ENCODE measurements at places on chromosomes 6 and 20. TPM values are rescaled to one million over a fixed set of nuclear protein-coding genes. Genes with fewer than 3 reads are reported as not detected.
A peak's percentile ranks its signal among the peaks of the same experiment; 100 is the strongest.

DNA sequence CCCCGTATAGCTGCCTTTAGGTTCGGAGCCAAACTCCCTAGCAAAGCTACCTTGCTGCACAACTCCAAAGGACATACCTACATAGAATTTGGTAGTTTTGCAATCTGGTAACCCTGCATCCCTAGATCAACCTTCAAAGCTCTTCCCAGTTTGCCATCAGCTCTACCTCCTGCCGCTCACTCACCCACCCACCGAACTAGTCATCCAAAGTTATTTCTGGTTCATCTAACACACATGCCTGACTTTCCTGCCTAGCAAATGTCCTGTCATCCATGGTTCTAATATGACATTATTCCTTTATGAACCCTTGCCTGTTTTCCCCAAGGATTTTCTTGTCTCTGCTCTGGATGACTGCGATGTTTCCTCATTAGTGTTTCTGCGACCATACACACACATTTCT lies 21.6 kb downstream of the SPAG4 start:
- no peak for DNase-seq

The EPHA7 gene
- total RNA-seq: 5.6 TPM

DNA sequence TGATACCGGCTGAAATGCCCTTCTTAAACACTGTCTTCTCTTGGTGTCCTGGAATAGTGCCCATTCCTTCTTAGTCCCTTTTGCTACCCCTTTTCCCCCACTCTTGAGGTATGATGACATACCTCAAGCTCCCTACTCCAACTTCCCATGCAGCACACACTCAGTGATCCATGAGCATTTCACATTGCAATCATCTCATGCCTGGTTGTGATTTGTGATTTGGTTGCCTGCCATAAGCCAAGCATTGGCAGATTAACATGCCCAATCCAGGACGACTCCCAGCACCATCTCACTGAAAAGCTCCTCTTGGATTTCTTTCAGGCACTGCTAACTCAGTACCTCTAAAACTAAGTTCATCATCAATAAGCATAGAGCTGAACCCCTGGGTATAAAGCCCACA lies 14.7 kb upstream of the PTPRA start:
- DNase-seq: no peak

The BPIFB4 gene
- total RNA-seq: 0.62 TPM

The FRK gene
- total RNA-seq: 2.7 TPM

DNA sequence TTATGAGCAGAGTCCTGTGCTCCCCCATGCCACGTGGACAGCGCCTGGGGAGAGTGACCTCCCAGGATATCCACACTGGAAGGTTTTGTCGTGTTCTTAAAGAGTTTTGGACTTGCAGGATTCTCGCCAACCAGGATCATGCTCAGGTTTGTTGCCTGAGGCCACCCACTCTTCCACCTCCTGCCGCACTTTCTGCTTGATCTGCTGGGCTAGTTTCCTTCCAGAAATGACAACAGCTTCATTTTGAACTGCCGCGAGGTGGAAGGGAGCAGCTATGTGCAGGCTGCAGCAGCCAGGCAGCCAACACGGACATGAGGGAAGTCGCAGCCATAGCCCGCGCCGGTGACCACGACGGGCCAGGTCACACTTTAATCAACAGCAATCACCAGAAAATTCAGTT lies 27.7 kb upstream of the SEC63 start:
- peak; percentile 9 for DNase-seq

DNA sequence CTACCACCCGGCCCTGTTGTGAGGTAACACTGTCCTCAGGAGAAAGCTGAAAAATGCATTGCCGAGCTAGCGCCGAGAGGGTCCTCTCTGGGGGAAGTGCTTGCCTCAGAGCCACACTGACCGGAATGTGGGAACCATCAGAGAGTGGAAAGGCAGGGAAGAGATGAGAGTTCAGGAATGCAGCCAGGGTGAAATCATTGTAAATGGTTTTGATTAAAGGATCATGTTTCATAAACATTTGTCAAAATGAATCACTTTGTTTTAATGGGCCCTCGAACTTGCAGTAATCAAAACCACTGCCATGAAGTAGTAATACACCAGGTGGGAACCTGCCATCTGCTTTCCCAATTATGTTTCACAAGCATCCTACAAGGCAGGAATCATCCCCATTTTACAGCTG lies 16.9 kb upstream of the IL17F start:
- DNase-seq: peak; percentile 41

- peak; percentile 69 for DNase-seq
Observed at GRCh38 chr6:135922746-135923145, 71.2 kb downstream of the PDE7B start.

The HNF4A gene
- total RNA-seq: not detected

The BPIFB3 gene
- 11.3 TPM for total RNA-seq

DNA sequence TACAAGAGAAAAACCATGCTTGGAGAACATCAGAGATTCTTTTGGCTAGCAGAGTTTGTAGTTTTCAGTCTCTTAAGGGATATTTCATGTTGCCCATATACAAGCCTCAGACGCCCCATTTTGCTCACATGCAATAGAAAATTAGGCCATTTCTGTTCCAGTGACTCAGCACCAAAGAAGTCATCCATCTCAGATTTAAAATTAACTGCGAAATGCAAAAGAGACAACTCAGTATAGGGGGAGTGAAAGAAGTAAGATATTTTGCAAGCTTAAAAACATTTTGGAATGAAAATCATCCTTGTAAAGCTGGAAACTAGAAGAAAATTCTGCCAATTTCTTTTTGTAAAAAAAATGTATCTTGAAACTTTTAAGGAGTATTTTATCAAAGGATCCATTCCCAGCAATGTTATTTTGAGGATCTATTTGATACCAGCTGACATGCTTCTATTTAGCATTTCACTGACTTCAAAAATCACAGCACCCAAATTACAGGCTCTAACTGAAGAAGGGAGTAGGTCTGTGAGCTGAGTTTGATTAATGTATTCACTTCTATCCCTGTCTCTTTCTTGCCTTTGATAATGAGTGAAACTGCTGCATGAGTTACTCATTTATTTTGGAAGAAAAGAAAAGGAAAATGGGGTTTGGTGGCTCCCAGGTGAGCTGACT lies 223.7 kb upstream of the SULF2 start:
- DNase-seq: no peak

DNA sequence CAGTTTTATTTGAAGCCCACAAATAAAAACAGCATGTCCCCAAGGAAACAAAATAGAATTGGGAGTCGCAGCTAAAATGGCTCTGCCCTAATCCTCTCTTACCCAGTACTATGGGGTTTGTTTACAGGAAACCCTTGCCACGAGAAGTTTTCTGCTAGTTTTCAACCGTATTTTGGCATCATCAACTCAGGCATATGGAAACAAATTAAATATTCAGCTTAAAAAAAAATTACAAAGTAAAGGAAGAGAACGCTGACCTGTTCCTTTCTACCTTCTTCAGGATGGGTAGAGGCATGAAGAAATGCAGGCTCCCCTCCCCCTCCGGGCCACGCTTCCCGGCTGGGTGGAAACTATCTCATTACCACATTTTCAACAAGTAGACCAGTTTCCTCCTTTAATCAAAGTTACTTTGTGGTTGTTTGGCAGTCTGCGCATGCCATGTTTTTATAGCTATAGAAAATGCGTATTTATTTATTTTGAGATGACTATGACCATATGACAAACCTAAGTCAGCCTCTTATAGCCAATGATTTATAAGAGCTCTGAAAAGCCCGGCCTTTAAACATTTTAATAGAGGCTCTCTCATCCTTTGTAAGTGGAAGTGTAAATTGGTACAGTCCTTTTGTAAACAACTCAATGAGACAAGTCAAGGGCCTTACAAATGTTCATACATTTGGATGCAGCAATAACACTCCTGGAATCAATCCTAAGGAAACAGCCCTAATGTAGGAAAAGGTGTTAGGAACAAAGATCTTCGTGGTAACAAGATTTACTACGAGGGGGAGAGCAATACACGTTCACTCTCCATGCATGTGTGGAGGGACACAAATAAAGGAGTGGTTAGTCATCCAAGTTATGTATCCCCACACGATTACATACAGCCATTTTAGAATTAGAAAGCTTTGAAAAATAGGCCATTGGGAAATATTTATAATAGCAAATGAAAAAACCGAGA lies 16.1 kb upstream of the ZNF217 start:
- DNase-seq: peak; percentile 54

DNA sequence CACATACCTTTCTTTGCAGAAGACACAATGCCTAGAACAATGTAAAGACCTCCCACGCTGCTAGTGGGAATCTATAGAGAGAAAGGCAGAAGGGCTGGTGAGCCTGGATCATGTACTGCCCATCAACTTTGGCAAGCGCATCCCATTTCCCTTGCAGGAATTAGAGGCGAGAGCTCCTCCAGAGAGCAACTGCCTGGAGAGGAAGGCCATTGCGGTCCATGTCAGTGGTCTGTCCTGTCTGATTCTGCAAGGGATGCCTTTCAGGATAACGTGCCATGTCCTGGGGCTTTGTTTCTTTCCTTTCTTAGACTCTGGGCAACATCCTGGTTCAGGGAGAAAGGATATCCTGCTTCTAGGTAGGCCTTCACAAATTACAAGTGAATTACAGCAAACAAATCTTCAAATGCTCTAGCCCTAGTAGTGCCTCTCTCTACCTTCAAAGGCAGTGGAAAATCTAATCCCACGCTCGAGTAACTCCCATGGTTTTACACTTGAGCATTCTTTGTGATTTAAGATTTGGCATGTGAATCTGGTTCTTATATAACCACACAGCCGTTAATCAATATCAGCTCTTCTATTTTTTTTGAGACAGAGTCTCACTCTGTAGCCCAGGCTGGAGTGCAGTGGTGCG lies 38.5 kb downstream of the GCNT2 start:
- no peak for DNase-seq

DNA sequence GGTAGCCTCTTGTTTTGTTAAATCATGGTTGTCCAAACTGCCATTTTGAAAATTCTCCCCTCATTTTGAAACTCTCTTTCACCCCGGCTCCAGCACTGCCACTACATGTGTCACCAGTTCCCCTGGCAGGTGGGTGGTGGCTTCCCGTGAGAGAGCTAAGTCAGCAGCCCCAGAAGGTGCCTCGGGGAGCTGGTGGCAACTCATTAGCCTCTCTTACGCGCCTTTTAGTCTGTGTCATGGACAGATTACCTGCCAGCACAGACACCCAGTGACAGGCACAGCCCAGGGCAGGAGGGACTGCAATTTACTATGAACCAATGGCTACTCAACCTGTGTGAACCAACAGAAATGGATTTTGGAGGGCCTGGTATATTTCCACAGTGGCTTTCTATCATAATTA lies 147.1 kb upstream of the SASH1 start:
- DNase-seq: no peak

DNA sequence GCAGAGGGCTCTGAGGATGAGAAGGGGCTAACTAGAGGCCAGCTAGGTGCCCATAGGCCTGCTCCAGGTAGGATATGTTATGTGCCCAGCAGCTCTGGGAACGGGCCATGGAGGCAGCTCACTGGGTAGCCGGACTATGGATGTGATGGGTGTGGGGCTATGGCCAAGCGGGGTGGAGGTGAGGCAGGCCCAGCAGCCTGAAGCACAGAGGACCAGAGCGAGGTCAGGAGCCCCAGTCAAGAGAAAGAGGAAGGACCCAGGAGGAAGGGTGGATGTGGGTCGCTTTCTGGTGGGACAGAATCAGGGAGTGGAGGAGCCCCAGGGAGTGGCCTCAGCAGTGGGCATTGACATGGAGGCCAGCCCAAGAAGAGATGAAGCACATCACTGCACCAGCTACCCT lies 117.9 kb upstream of the MLN start:
- DNase-seq: no peak

The TSPO2 gene
- total RNA-seq: 1.4 TPM

DNA sequence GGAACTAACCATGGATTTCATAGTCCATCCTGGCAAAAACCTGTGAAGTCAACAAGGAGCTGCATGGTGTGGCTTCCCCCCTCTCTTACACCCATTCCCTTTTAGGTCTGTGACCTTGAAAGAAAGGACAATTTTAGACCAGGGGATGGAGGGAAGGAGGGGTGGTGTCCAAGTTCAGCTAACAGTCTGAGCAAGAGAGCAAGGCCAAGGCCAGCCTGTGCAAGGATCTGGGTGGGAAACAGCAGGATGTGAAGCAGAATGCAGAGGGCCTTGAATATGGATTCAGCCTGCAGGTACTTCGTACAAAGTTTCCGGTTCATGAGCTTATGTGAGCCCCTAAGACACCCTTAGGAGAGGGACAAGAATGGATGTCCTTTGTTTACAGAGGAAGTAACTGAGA lies 293.0 kb downstream of the KIF16B start:
- no peak for DNase-seq

The GABRR2 gene
- total RNA-seq: 1.2 TPM

The MRAP2 gene
- total RNA-seq: 32.9 TPM

GRCh38 chr20:38165089-38165965 lies at the start of gene TGM2:
Gene TGM2, minus strand, starts transcription at chr20:38165270. Its CDS starts 72 bp downstream, at chr20:38165198.
- peak; percentile 74 for DNase-seq

DNA sequence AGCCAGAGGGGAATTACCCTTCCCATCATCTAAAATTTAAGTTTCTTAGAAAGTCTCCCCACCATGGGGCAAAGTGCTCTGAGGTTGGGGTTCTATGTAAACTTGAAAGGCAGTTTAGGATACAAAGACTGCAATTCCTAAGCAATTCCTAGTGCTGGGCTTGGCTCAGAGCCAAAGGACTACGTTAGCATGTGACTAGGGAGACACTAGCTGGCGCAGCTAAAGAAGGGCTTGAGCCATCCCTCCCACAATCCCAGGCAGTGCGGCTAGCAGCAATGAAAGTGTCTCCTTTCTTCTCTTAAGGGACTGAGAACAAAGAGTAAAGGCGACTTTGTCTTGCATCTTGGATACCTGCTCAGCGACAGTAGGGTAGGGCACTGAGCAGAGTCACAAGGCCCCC lies 306.6 kb upstream of the FKBP1C start:
- DNase-seq: no peak

DNA sequence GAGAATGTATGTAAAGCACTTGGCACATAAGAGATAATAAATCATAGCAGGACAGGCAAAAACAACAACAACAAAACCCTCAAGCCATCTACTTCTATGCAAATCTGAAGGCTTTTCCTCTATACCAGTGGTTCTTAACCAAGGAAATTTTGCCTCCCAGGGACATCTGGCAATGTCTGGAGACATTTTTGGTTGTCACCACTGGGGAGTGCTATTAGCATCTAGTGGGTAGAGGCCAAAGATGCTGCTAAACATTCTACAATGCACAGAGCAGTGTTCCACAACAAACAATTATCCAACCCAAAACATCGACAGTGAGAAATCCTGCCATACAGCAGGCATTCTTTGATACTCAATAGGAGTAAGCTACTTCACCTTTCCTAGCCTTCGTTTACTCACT lies 28.2 kb downstream of the NDRG3 start:
- no peak for DNase-seq

The RIMS1 gene
- 2.3 TPM for total RNA-seq

GRCh38 chr6:14880052-14880451 lies 365.8 kb upstream of the JARID2 start:
- no peak for DNase-seq

Data from tongue (tissue), 3 donors.